ENCODE measurements at places on chromosomes 7 and 10. TPM values are rescaled to one million over a fixed set of nuclear protein-coding genes. Genes with fewer than 3 reads are reported as not detected.

MEIG1 gene
- polyA plus RNA-seq, result not detected

CUBN gene
- polyA plus RNA-seq, result 0.08 TPM

NME8 gene
- polyA plus RNA-seq, result 0.44 TPM

DDX56 gene
- polyA plus RNA-seq, result 82.0 TPM

PLAU gene
- polyA plus RNA-seq, result 15.8 TPM

CLDN3 gene
- polyA plus RNA-seq, result 65.2 TPM

OLAH gene
- not detected for polyA plus RNA-seq

ANKRD2 gene
- polyA plus RNA-seq, result not detected

ADK gene
- 6.7 TPM for polyA plus RNA-seq

TMEM213 gene
- 0.21 TPM for polyA plus RNA-seq

RPEL1 gene
- 0.13 TPM for polyA plus RNA-seq

EPO gene
- polyA plus RNA-seq, result 0.42 TPM

ARMC3 gene
- 0.06 TPM for polyA plus RNA-seq

CCDC3 gene
- 3.4 TPM for polyA plus RNA-seq

SFRP4 gene
- polyA plus RNA-seq, result 0.03 TPM

SNX8 gene
- polyA plus RNA-seq, result 70.8 TPM

TASOR2 gene
- polyA plus RNA-seq, result 11.8 TPM

CPA4 gene
- polyA plus RNA-seq, result not detected

ADAM8 gene
- polyA plus RNA-seq, result 6.0 TPM

THNSL1 gene
- 0.71 TPM for polyA plus RNA-seq

PRSS37 gene
- not detected for polyA plus RNA-seq

NRCAM gene
- polyA plus RNA-seq, result 2.2 TPM

CXCL12 gene
- polyA plus RNA-seq, result 53.8 TPM

ANKRD1 gene
- polyA plus RNA-seq, result 0.03 TPM

CDHR1 gene
- 5.6 TPM for polyA plus RNA-seq

OPALIN gene
- 0.03 TPM for polyA plus RNA-seq

TACR2 gene
- 0.06 TPM for polyA plus RNA-seq

PALD1 gene
- polyA plus RNA-seq, result 13.3 TPM

TAS2R3 gene
- 0.49 TPM for polyA plus RNA-seq

PTER gene
- polyA plus RNA-seq, result 3.0 TPM

AZGP1 gene
- polyA plus RNA-seq, result 0.57 TPM

JCAD gene
- polyA plus RNA-seq, result 0.75 TPM

FAM25C gene
- polyA plus RNA-seq, result not detected

HOXA5 gene
- not detected for polyA plus RNA-seq

PIK3AP1 gene
- 1.9 TPM for polyA plus RNA-seq

ADIRF gene
- polyA plus RNA-seq, result not detected

DEPP1 gene
- polyA plus RNA-seq, result 4.5 TPM

GTF2I gene
- 46.7 TPM for polyA plus RNA-seq

SPDYE16 gene
- polyA plus RNA-seq, result 0.03 TPM

CRTAC1 gene
- 1.2 TPM for polyA plus RNA-seq

ACTL6B gene
- polyA plus RNA-seq, result 4.5 TPM

TAF3 gene
- polyA plus RNA-seq, result 1.7 TPM

MBL2 gene
- polyA plus RNA-seq, result not detected

CPN1 gene
- 0.20 TPM for polyA plus RNA-seq

CALN1 gene
- polyA plus RNA-seq, result 5.5 TPM

PAX2 gene
- polyA plus RNA-seq, result 0.02 TPM

Measured in H1 (cell line).